ENCODE measurements at places on chromosomes 16 and 17. TPM values are rescaled to one million over a fixed set of nuclear protein-coding genes. Genes with fewer than 3 reads are reported as not detected.

Gene PDE6G
- not detected for total RNA-seq

Gene XAF1
- total RNA-seq: 19.7 TPM

Gene ABCA8
- 73.0 TPM for total RNA-seq

Gene MCRIP2
- total RNA-seq: 19.7 TPM

Measured in tongue (tissue), 3 donors.